H1 (cell line): ENCODE measurements at places on chromosomes 1 and 21. TPM values are rescaled to one million over a fixed set of nuclear protein-coding genes. Genes with fewer than 3 reads are reported as not detected.

The CELA3A gene
- total RNA-seq, result not detected in 2 replicates

The SAMSN1 gene
- 2.4 and 3.0 TPM in 2 replicates for total RNA-seq

The RPE65 gene
- not detected in 2 replicates for total RNA-seq

The KCTD3 gene
- total RNA-seq, result 55.6 and 59.4 TPM in 2 replicates

The FNBP1L gene
- total RNA-seq, result 94.2 and 95.9 TPM in 2 replicates

The SYNC gene
- total RNA-seq, result 0.17 TPM in 1 of 2 replicates, not detected in the other

The SPRR2G gene
- not detected in 2 replicates for total RNA-seq

The HPDL gene
- 58.5 and 60.6 TPM in 2 replicates for total RNA-seq

The AK4 gene
- total RNA-seq, result 159 and 175 TPM in 2 replicates

The EDN2 gene
- total RNA-seq, result 0.39 TPM in 1 of 2 replicates, not detected in the other

The OR2L3 gene
- not detected in 2 replicates for total RNA-seq

The ATF3 gene
- total RNA-seq, result 21.5 and 27.7 TPM in 2 replicates

The FABP3 gene
- total RNA-seq, result 31.4 and 34.8 TPM in 2 replicates

The ERICH3 gene
- not detected in 2 replicates for total RNA-seq

The RC3H1 gene
- 29.5 and 32.2 TPM in 2 replicates for total RNA-seq

The GNAT2 gene
- not detected in 2 replicates for total RNA-seq

The PTGER3 gene
- total RNA-seq, result 0.82 and 1.2 TPM in 2 replicates
